ENCODE measurements at places on chromosomes 12 and 14.
A peak's percentile ranks its signal among the peaks of the same experiment; 100 is the strongest.

DNA sequence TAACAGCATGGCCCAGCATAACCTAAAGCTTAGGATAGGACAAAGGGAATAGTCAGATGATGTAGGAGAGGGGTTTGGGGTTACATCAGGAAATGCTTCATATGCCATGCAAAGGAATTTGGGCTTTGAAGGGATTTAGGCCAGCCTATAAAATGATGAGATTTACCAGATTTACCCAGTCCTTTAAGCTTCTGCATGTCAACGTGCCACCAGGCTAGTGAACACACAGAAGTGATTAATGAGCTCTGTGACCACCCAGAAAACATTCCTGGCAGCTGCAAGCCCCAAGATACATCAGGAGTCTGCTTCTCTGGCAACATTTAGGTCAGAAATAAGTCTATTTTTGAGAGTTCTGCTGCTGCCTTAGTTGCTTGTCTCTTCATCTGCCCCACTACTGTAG, 118.3 kb downstream of the LRIG3 start:
- no peak for DNase-seq

GRCh38 chr12:57087691-57088353, 1.1 kb upstream of the NAB2 start:
- DNase-seq, result peak; percentile 96

DNA sequence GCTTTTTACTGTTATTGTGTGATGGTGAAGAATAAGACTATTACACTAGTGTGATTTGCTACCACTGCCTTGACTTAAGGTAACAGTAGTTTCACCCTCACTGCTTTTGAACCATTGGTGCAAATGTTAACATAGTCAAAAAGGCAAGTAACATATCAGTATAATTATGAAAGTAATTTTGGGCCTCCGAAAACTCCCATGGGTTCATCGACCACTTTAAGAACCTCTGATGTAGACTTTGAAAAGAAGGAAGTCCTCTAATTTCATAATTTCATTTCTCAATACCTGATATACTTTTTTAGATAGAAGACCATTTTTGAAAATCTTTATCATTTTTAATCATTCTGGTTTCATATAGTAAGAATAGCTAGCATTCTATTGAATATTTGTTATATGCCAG, 57.7 kb downstream of the ETNK1 start:
- DNase-seq, result no peak

DNA sequence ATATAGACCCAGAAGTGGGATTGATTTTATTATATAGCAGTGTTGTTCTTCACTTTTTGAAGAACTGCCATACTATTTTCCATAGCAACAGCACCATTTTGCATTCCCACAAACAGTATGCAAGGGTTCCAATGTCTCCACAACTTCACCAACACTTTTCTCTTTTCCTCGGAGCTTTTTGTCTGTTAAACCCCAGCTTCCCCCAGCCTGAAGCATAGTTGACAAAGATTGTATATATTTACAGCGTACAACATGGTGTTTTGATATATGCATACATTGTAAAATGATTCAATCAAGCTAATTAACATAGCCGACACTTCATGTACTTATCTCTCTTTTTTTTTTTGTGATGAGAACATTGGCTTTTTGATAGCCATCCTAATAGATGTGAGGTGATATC, 357.1 kb downstream of the APAF1 start:
- no peak for DNase-seq

GRCh38 chr14:94673781-94674231, 61.6 kb downstream of the SERPINA3 start:
- DNase-seq, result peak; percentile 55

DNA sequence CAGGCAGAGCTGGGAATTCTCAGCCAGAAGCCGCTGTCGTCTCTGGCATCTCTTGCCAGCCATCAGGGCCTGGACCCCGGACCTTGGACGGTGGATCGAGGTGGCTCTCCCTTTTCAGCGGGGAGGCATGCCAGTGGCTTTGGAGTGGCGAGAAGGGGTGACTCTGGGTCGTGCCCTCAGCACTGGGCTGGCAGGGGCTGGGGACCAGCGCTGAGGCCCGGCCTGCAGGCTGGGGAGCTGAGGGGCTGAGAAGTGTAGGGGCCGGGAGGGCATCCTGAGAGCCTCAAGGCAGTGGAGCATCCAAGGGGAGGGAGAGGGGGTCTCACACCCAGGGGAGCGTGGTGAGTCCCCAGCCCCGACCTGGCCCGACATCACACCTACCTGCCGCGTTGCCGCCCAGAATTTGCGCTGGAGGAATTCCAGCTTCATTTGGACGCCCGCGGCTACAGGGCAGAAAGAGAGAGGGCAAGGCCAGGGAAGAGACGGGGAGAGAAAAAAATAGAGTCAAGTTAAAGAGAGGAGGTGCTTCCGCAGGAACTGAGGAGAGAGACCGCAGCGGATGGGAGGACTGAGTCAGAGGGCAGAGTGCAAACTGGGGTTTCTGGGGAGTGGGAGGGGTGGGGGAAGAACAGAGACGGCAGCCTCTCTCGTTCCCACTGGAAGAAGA, 9.0 kb upstream of the LRTM2 start:
- DNase-seq, result peak; percentile 32

DNA sequence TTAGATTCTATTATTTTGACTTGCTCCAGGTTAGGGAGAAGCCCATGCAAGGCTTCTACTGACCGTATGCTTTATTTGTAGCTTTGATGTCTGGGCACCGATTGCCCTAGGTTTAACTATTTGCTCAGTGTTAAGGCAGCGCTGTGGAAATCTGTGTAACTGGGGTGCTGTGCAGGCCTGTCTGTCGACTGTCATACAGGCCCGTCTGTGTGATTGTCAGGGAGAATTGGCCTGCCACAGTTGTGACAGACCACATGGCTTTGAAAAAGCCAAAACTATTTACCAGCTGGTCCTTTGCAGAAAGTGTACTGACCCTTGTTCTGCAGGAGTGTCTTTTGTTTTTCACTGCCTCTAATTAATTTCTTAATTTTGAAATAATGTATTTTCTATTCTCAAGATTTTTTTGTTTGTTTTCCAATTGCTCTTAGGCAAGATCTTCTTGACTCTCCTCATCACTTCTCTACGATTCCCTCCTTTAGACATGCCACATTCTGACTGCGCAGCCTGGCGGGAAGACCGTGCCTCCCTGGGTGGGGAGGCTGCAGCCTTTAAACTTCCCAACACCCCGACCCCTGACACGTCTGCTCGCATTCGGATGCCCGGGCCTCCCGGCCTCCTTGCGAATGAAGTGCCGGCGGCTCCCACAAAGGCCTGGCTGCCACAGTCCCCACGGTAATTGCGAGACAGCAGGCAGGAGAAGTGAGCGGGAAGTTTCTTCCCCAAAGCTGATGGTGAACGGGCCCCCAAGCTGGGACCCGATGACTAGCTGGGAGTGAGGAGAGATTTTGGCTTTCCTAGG, 99.0 kb upstream of the EVL start:
- DNase-seq, result no peak

DNA sequence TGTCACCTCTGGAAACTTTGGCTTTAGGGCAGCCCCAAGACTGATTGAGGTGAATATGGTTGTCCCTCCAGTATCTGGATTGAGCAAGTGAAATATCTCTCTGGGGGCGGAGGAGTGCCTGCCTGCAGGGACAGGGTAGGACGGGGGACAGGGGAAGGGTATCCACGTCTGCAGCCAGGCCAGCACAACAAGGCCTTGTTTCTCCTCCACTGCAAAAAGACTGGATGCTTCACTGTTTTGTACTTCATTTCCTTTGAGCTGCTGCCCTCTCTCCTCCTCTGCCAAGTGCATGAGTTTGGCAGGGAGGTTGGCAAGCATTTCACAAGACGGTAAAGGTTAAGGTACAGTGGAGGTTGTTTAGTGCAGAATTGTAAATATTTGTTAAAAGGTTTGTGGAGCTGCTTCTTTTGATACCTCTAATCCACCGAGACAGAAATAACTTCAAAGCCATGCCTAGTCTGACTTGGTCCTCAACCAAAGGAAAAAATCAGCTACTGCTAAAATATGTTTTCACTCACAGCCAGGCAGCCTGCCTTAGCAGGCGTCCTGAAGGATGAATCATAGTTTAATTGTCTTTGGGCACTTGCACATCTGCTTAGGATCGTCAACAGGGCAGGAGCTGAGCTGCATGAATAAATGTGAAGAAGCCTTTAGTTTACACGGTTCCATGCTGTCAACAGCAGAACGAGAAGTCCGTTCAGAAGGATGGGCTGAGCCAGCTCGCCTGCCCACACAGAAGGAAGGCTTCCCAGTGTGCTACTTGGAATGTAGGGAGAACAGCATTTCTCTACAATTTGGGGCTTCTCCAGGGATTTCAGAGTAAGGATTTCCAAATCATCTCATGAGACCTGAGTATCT, 269.7 kb downstream of the TTC6 start:
- peak; percentile 68 for DNase-seq

- DNase-seq, result no peak
Measured at GRCh38 chr14:85688006-85688405, 158.1 kb downstream of the FLRT2 start.

DNA sequence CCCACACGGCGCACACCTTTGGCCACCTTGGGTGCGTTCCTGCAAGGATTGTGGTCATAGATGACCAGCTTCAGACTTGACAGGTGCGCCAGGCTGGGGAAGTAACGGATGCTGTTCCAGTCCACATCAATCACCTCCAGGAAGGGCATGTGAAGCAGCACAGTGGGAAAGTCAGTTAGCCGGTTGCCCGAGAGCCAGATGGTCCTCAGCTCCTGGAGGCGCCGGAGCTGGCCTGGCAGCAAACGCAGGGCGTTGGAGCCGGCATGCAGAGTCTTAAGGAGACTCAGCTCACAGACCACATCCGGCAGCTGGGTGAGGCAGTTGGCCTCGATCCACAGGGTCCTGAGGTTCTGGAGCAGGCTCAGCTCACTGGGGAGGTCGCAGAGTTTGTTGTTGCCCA, 581 bp downstream of the LRRC10 start:
- no peak for DNase-seq

GRCh38 chr12:71431991-71432390, 7.6 kb upstream of the LGR5 start:
- DNase-seq, result no peak

DNA sequence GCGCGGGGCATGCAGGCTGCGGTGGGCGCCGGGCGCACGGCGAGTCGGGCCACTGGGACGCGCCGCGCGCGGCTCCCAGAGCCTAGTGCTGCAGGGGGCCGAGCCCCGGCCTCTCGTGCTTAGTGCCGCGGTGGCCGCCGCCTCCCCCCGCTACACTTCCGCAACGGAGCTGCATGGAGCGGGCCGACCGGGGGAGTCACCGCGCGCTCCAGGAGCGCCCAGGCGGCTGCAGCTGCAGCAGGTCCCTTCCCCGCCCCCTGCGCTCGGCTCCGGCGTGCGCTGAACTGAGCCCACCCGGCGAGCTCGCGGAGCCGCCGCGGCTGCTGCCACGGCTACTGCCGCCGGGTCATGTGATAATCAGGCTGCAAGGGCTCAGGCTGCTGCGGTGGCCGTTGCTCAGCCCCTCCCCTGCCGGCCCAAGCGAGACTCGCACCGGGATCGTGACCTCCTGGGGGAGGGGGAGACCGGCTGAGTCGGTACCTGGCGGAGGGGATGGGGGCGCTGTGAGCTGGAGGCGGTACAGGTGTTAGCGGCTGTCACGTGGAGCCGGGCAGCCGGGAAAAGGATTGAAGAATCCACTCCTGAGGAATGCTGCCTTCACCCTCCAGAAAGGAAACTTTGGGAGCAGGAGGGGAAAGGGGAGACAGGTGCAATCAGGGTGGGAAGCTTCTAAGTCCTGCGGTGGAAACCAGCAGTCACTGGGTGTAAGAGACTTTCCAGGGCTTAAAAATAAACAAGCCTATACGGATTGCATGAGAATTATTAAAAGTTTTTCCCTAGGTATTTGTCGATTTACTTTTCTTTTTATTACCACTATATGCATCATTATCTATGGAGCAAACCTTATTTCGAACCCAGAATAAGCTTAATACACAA, at the start of gene PPM1H:
Gene PPM1H, minus strand, starts transcription at position 352 of the 876 bp plus-strand sequence. CDS start 414 bp downstream, outside the sequence.
- DNase-seq, result peak; percentile 22

GRCh38 chr12:132660996-132661395, 26.1 kb downstream of the POLE start:
- DNase-seq, result no peak

DNA sequence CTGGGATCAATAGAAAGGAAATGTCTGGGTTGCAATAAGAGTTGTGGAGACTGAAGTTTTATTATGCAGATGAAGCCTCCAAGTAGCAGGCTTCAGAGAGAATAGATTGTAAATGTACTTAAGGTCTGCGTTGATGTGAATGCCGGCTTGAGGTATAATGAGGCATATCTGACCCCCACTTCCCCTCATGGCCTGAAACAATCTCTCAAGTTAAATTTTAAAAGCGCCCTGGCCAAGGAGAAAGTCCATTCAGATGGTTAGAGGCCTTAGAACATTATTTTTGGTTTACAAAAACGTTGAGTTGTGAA, 28.3 kb upstream of the HIGD1C start:
- no peak for DNase-seq

DNA sequence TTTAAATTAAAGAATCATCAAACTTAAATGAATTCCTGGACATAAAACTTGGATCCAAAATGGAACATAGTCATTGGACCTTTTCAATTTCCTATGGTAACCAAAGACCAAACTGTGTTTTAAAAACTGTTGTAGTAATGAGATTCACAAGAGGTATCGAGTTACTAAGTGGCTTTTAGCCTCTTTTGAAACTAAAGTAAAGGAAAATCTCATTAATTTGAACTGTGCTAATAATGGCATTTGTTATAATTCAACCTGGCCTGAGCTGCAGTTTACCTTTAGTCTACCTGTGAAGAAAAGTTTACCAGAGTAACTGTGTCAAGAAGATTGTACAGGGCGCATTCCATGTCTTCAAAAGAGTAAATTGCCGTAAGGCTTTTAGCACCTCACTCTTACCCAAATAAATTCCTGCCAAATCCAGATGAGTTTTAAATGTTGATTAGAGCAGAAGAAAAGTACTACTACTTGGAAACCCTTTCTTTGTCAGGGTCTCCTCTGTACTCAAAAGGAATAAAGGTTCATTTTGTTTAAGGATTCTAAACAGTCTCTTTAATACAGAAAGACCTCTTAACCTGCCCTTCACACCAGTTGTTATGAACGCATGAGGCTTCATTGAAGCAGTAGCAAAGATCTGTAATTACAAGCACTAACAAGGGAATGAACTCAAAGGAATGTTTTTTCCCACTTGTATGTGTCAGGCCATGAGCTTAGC, 17.1 kb upstream of the MED13L start:
- no peak for DNase-seq

GRCh38 chr12:102005256-102005655, 56.5 kb downstream of the WASHC3 start:
- no peak for DNase-seq

- no peak for DNase-seq
Measured at GRCh38 chr14:74519316-74520074, 25.9 kb downstream of the ISCA2 start.

DNA sequence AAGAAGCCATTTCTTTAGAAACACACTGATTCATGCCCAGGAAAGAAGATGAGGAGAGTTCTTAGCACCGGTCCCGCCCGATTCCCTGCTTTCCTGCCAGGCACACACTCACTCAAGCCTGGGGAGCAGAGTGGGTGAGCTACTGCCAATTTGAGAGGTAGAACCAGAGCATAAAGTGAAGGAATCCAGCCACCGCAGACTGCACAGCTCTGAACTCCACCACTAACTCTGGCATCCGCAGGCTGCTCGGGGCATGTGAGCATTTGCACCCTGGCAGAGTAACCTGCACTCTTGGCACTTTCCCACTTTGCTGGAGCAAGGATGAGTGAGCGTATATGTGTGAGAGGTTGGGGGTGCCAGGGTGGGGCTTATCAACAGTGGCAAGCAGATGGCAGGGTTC, 4.0 kb upstream of the SYNDIG1L start:
- DNase-seq, result no peak

- no peak for DNase-seq
Measured at GRCh38 chr12:69238589-69239351, 599 bp upstream of the CPSF6 start.

- peak; percentile 76 for DNase-seq
Measured at GRCh38 chr12:79439175-79439825, 251.5 kb downstream of the PAWR start.

GRCh38 chr14:103594265-103594664, 31.5 kb downstream of the COA8 start:
- peak; percentile 83 for DNase-seq
